ENCODE measurements at places on chromosomes 3 and 15. TPM values are rescaled to one million over a fixed set of nuclear protein-coding genes. Genes with fewer than 3 reads are reported as not detected.

GRCh38 chr3:123301331-123302184, 99.8 kb downstream of the SEC22A start:
- DNase-seq: no peak

DNA sequence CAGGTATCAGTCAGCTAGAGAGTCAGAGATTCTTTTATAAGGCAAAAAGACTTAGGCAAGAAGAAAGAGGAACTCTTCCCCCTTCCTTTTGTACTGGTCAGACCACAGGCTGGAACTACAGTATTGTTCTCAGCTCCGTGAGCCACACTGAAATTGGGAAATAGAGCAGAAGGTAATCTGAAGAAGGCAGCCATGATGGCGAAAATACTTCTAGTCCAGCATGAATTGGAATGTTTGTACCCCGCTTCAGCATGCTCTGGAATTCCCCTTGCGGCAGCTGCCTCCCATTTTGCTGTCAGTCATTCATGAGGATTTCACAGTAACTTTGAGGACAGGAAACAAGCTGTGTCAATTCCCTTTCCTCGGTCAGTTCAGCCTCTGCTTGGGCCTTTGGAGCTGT, 96.2 kb downstream of the CORO2B start:
- DNase-seq: no peak

GRCh38 chr3:95280711-95281352, 1218.0 kb downstream of the NSUN3 start:
- no peak for DNase-seq

- DNase-seq: no peak
These were observed 4.4 kb upstream of the PTPN23 start for GRCh38 chr3:47376393-47376792.

- DNase-seq: no peak
These were observed 51.4 kb downstream of the FAM43A start for GRCh38 chr3:194736896-194737600.

DNA sequence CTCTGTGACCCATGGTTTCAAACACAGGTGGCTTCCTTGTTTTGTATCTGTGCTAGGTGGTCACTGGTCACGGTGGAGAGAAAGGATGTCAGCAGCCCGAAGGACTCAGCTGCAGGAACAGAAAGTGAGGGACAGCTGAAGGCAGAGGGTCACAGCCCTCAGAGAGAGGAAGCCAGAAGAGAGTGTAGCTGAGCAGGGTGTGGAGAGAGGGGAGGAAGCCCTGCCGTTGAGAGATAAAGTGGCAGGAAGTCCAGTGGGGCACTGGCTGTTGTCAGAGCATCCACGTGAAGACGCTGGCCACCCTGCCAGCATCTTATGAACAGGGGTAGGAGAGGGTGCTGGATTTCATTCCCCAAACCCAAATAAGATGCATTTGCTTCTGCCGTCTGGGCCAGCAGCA, 36.9 kb downstream of the LIMD1 start:
- DNase-seq: no peak

- DNase-seq: no peak
These were observed 16.7 kb upstream of the SECISBP2L start for GRCh38 chr15:49062900-49063299.

DNA sequence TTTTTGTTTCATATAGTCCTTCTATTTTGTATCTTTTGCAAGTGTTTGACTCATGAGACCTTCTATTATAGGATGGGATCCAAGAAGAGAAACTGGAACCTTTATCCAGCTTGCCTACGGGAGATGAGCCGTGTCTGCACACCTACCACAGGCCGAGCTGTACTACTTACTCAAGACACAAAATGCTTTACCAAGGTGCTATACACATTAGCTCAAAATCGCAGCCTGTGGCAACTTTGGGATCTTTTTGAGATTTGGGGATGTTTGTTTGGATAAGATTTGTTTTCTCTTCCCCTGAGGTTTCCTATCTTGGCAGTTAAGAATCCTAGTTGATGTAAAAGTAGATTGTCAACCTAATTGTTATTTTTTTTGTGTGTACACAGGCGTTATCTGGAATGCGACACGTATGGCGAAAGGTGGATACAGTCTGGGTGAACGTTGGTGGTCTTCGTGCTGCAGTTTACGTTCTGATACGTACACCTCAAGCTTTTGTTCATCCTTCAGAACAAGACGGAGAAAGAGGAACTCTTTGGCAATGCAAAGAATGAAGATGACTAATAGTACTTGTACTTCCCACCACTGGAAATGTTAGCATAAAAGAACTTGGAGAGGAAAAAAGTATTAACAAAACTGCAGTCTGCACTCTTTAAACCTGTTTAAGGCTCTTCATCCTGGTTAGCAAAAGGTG, 13.1 kb upstream of the SETD5 start:
- no peak for DNase-seq

The IL17RD gene
- 2.8 TPM for total RNA-seq

The CLDN16 gene
- not detected for total RNA-seq

The DUOXA2 gene
- not detected for total RNA-seq

The CTDSPL2 gene
- 18.5 TPM for total RNA-seq
